ENCODE measurements at places on chromosomes 13 and 19.

DNA sequence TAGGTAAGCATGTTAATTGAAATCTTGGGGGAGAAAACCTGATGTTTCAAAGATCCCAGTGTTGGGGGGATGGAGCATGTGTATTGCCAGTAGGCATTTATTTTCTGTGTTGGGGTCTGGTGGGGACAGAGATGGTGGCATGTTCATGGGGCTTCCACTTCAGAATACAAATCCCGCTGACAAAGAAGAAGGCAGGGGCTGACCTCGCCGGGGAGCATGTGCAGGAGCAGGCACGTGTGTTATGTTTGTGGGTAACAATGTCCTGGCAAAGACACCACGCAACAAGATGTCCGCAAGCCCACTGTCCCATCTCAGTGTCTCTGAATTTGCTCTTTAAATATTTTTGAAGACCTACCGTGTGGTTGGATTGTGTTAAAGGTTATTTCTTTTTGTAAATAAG, 164.5 kb downstream of the TEX29 start:
- no peak for DNase-seq

- DNase-seq: no peak
Observed at GRCh38 chr13:21434588-21434987, 24.5 kb downstream of the ZDHHC20 start.

DNA sequence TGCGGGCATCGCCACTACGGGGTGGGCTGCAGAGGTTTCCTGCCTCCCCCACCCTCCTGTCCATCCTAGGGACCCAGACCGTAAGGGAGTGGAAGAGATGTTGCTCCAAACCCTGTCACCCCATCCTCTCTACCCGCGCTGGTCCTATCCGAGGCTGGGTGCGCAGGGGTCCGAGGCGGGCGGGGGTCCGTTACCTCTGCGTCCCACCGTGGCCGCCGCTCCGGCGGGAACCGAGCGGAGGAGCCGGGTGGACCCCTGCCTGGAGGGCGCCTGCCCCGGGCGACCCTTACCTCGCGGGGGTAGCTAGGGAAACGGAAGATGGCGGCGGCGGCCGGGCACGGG, at the start of gene DGKH:
DGKH (plus strand) TSS at position 307 of the 342 bp plus-strand sequence. CDS start 126 bp downstream, outside the sequence.
- no peak for DNase-seq

- DNase-seq: no peak
Observed at GRCh38 chr13:77477299-77477848, 58.1 kb upstream of the SCEL start.

DNA sequence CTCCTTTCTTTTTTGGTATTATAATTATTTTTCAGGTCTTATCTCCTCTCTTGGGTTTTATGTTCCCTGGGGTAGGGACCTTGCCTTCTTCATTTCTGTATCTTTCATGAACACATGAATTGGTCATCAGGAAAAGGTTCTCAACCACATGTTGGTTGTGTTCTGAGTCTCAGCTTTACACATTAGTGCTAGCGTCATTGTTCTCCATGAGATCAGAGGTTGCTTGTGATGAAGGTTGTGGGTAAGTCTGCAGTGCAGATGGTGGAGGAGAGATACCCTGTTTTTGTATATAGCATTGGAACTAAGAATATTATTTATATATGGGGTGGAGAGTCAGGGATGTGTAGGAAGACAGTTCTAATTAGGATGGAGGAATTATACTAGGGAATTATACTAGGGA, 24.5 kb upstream of the CEACAM8 start:
- DNase-seq: no peak

DNA sequence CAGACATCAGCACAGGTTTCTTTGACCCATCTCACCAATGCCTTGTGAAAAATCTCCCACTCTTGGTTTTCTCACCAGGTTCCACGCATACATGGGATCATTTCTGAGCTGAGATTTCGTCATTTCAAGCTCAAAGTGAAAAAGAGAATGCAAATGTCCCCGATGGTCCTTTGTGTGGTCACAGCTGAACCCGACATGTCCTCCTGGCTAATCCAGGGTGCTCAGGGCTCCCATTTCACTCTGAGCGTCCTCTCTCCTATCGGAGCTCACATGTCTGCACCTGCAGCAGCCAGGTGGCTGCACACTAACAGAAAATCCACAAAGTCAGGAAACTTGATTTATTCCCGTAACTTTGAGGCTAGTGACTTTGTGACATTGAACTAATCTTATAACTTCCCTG, 9.3 kb upstream of the CEACAM3 start:
- DNase-seq: no peak

- no peak for DNase-seq
Observed at GRCh38 chr19:12628040-12629022, 17.6 kb downstream of the ZNF791 start.

- DNase-seq: no peak
Observed at GRCh38 chr13:22925881-22926747, 254.7 kb upstream of the SGCG start.

DNA sequence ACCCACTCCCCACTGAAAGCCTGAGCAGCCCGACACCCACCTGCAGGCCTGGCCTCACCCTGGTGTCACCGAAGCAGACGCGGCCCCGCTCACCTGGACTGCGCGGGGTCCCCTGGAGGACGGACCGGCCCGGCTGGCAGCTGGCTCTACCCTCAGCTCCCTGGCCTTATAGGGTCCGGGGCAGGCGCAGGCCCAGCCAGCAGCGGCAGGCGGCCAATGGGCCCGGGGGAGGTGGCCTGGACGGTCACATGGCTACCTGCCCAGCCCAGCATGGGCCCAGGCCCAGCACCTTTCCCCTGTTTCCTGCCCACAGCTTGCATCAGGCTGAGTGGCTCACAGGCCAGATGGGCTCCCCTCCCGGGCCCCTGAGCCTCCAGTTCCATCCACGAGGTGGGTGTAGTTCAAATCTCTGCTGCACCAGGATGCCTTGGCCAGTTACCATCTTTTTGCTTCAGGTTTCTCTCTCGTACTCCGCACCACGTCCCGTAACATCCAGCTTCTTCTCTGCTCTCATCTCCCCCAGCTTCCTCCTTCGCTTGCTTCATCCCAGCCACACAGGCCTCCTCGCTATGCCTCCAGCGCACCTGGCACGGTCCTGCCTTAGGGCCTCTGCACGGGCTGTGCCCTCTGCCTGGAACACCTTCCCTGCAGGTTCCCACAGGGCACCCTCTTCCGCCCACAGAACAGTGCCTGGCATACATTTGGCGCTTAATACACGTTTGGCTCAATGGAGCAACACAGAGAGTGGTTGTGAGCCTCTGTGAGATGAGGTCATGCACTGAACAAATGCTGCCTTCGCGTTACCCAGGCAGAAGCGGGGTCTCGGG, at the start of gene PLIN4:
PLIN4 (minus strand) TSS at position 142 of the 827 bp plus-strand sequence. CDS start 214 bp downstream, outside the sequence.
- DNase-seq: no peak

GRCh38 chr19:50512112-50512998, 1.4 kb downstream of the ASPDH start:
- DNase-seq: no peak

- DNase-seq: no peak
Observed at GRCh38 chr13:19185865-19186645, 4.4 kb upstream of the TUBA3C start.

GRCh38 chr19:35199481-35199880, 29.1 kb downstream of the FAM187B start:
- no peak for DNase-seq

- no peak for DNase-seq
Observed at GRCh38 chr19:15974856-15975255, 26.0 kb downstream of the OR10H4 start.

DNA sequence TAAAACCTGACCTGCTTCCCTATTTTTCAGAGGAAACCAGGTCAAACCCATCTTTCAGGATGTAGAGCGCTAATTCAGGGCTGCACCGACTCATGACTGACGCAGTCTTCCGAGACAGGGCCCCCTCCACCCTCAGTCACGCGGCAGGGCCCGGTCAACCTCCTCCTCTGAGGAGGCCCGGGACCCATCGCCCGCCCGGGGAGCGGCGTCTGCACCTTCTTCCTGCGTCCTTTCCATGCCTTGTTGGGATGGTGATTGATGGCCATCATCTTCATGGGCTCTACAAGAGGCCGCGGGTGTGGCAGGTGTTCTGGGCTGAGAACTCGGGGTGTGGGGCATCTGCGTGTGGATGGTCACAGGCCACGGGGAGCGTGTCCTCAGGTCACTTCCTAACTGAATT, 26.0 kb downstream of the GRTP1 start:
- DNase-seq: no peak

DNA sequence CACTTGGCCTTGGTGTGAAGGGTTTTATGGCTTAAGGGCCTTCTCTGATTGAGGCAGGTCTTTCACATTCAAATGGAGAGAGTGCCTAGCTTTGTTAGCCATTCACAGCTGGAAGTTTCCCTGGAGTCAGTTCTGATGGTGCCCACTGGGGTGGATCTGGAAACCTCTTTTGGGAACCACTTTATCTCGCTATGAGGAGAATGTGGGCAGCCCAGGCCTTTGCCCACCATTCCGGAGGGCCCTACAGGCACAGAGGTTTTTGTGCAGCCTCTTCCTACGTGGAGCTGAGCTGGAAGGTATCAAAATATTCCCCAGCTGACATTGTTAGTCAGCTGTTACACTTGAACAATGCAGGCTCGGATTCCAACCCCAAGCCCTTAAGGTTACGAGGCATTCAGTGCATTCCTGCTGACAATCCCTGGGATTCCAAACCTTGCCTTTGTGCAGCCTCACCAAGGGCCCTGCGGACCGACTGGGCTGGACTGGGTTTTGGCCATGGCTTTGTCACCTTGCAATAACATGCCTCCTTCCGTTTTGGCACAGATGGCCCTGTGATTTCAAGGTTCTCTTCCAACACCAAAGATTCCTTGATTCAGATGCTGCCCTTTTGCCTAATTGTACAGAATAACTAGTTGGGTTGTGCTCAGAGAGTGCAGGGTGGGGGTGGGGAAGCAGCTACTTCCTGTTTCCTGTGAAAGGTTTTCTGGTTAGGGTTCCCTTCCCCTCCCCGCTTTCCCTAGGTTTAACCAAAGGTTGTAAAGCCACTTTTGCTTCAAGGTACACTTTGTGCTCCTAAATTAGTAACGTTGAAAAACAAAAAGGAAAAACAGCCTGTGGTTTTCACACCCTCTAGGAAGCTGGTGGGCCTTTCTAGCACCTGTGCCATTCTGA, 27.0 kb downstream of the SAE1 start:
- no peak for DNase-seq

- no peak for DNase-seq
Observed at GRCh38 chr13:42396501-42396900, 124.5 kb downstream of the AKAP11 start.

All from HS-5 (cell line).